ENCODE measurements at places on chromosomes 2 and 18. TPM values are rescaled to one million over a fixed set of nuclear protein-coding genes. Genes with fewer than 3 reads are reported as not detected.

DNA sequence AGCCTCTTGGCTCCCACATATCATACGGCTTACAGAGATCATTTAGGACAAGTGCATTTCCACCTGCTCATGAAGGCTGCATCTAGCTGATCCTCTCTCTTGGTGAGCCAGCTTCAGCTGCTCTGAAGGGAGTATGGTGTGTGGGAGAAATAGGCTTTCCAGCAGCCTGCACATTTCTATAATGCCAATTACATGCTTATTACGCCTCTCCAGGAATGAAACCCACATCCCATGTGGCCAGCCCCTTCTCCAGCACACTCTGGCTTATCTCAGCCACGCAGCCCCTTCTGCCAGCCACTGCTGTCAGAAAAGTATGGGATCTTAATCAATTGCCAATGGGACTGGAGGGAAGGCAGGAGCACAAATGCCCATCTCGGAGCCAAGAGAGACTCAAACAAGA lies 117.5 kb downstream of the GALNT14 start:
- DNase-seq: no peak

GRCh38 chr2:30447149-30448045 lies at the start of gene LCLAT1:
Gene LCLAT1, plus strand, starts transcription at chr2:30447246. Its CDS starts 78,345 bp downstream, at chr2:30525591.
- DNase-seq: peak; percentile 90

Gene TLX2
- polyA plus RNA-seq: not detected

- no peak for DNase-seq
Observed at GRCh38 chr2:8422450-8422800, 259.4 kb upstream of the ID2 start.

Gene RNF152
- 0.65 TPM for polyA plus RNA-seq

GRCh38 chr2:66547118-66547517 lies 112.2 kb downstream of the MEIS1 start:
- DNase-seq: no peak

GRCh38 chr2:16271231-16271896 lies 331.0 kb downstream of the MYCN start:
- no peak for DNase-seq

Gene RGPD4
- 0.01 TPM for polyA plus RNA-seq

Gene CDH20
- polyA plus RNA-seq: 16.3 TPM

Gene HOXD13
- polyA plus RNA-seq: 0.01 TPM

- no peak for DNase-seq
Observed at GRCh38 chr2:21269382-21269781, 145.6 kb downstream of the TDRD15 start.

GRCh38 chr2:205746420-205746785 lies 64.1 kb downstream of the NRP2 start:
- DNase-seq: no peak

DNA sequence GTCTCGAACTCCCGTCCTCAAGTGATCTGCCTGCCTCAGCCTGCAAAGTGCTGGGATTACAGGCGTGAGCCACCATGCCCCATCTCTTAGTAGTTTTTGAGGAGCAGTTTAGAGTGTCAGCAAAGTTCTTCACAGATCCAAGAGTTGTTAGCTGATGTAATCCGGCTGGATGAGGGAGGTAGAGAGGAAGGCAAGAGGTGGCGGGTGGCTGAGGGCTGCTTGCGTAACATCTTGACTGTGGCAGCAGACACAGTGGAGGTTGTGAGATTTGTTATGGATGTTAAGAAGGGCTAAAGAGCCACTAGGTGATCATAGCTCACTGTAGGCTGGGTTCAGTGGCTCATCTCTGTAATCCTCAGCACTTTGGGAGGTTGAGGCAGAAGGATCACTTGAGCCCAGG lies 19.5 kb upstream of the FAM136A start:
- DNase-seq: no peak

Gene RGPD3
- 0.03 TPM for polyA plus RNA-seq

Gene MOCOS
- polyA plus RNA-seq: 0.94 TPM

- no peak for DNase-seq
Observed at GRCh38 chr2:66202586-66202985, 232.3 kb upstream of the MEIS1 start.

GRCh38 chr2:212537726-212538304 lies 787 bp downstream of the ERBB4 start:
- DNase-seq: peak; percentile 19

Gene CXCR1
- polyA plus RNA-seq: 0.10 TPM

- DNase-seq: no peak
Observed at GRCh38 chr2:127609818-127610217, 36.1 kb upstream of the GPR17 start.

- no peak for DNase-seq
Observed at GRCh38 chr2:226552571-226553285, 246.9 kb downstream of the IRS1 start.

GRCh38 chr2:160257743-160258491 lies 57.8 kb upstream of the ITGB6 start:
- DNase-seq: no peak

Gene SIX3
- not detected for polyA plus RNA-seq

Gene GAL3ST2
- not detected for polyA plus RNA-seq

GRCh38 chr2:159042115-159042850 lies 73.8 kb downstream of the TANC1 start:
- DNase-seq: no peak

GRCh38 chr2:37585295-37585908 lies 86.0 kb downstream of the CDC42EP3 start:
- DNase-seq: no peak

GRCh38 chr2:134663451-134664450 lies 55.0 kb downstream of the TMEM163 start:
- no peak for DNase-seq

DNA sequence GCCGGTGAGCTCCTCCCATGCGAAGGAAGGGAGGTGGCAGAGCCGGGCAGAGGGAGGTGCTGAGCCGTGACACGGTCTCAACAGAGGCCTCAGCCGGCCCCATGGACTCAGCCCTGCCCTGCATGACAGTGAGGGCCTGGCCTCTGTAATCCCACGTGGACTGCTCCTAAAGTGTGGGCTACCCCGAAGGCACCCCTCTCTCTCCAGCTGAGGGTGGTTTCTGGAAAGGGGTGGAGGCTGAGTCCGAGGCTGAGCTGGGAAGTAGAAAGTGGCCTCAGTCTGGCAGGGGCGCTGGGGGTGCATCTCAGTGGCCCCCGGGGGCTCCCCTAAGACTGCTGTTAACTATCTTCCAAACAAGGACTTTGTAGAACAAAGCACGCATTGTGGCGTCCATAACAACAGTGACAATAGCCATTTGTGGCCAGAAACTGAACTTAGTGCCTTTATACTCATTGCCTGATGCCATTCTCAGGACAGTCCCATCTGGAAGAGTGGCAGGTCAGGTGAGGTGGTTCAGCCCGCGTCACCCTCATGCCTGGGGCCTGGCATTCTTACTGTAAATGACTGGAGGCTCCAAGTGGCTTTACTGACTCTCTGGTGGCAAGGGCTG lies 192.4 kb downstream of the TWIST2 start:
- DNase-seq: no peak

DNA sequence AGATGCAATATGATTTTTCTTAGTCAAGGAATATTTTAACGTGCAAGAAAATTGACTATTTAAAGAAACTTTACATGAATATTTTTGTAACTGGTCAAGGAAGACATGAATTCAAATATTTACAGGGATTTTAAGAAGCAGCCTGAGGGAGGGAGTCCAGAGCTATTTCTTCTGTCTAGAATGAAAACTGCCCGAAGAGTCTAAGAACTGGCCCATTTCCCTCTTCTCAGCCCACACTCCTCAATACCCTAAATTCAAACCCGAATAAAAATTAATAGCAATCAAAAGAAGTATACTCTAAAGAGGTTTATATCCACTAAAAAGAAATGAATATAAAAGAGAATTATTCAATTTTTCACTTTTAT lies 6.5 kb upstream of the NDUFV2 start:
- no peak for DNase-seq

Gene ZNF532
- 41.9 TPM for polyA plus RNA-seq

DNA sequence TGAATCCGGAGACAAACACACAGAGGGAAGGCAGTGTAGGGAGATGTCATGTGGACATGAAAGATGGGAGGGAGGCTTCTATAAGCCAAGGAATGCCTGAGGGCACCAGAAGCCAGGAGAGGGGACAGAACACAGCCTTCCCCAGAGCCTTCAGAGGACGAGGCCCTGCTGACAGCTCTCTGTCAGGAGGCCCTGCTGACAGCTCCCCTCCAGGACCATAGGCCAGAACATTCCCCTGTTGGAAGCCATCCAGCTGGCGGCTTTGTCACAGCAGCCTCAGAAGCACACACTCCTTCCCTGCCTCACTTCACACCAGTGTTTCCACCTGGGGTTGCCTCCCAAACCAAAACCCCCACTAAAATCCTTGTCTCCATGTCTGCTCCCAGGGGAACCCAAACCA lies 171.3 kb upstream of the ID2 start:
- DNase-seq: no peak

- peak; percentile 64 for DNase-seq
Observed at GRCh38 chr2:179422037-179422643, 157.5 kb upstream of the SESTD1 start.

GRCh38 chr2:189179570-189179950 lies at the start of gene COL5A2:
Gene COL5A2, minus strand, starts transcription at chr2:189179761. Its CDS starts 157 bp downstream, at chr2:189179604.
- DNase-seq: peak; percentile 22

- DNase-seq: no peak
Observed at GRCh38 chr2:176567361-176567760, 298.1 kb downstream of the MTX2 start.

DNA sequence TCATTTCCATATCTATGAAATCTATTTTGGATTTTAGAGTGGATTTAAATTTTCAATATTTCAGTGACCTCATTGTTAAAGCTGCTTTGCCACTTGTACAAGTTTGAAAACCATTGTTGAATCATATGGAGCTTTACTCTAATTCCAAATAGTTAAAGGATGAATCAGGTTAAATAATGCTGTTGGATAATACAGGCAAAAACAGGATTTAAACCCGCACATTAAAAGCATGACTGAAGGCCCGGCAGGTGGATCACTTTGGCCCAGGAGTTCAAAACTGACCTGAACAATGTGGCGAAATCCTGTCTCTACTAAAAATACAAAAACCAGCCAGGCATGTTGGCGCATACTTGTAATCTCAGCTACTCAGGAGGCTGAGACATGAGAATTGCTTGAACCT lies 68.3 kb downstream of the RIF1 start:
- DNase-seq: no peak

- no peak for DNase-seq
Observed at GRCh38 chr2:66869076-66869475, 434.2 kb downstream of the MEIS1 start.

DNA sequence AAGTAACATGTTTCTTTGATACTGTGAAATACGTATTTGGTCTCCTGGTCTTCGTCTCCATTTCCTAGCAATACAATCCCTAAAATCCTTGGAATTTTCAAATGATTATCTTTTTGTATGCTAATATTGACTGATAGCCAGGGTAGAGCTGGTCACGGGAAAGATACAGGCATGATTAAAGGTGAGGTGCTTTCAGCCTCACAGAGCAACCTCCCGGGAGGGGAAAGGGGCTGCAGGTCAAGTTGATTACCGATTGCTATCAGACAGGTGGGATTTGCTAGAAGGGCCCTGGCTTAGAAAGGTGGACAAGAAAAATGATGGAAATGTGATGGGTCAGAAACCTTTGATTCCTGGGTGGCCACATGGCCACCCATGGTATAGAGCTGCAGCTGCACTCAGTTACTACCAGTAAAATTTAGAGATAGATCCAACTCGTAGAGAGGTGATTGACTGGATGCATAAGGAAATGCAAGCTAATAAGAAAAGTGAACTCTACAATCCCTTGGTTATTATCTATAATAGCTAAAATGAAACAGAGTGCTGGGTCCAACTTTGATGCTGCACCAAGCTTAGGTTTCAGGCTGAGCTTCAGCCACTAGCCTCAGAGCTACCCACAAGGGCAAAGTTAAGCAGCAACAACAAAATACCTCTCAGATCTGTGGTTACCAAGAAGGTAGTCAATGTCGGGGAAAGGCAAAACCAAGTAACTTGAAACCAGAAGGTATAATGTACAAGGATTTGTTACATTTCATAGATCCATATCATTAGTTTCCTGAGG lies 15.3 kb downstream of the YPEL5 start:
- no peak for DNase-seq

DNA sequence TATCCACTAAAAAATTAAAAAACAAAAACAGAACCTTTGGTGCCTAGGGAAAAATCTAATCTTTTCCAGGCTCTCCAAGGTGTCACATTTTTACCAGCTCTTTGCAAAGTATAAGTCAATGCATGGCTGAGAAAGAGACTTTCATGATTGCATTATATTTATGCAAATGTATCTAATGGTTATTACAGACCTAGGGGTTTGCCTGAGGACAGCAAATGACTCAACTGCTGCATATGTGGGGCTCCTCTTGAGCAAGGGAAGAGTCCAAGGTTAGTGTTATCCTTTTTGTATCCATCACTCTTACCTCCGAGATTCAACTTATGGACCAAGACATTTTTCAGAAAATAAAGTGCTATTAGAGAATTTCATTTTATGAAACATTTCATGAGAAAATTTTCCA lies 33.9 kb upstream of the RMP24 start:
- DNase-seq: no peak

Gene PSTPIP2
- 13.2 TPM for polyA plus RNA-seq

- DNase-seq: no peak
Observed at GRCh38 chr18:44764863-44765262, 84.2 kb downstream of the SETBP1 start.

GRCh38 chr2:228197504-228197903 lies 16.0 kb upstream of the SPHKAP start:
- no peak for DNase-seq

DNA sequence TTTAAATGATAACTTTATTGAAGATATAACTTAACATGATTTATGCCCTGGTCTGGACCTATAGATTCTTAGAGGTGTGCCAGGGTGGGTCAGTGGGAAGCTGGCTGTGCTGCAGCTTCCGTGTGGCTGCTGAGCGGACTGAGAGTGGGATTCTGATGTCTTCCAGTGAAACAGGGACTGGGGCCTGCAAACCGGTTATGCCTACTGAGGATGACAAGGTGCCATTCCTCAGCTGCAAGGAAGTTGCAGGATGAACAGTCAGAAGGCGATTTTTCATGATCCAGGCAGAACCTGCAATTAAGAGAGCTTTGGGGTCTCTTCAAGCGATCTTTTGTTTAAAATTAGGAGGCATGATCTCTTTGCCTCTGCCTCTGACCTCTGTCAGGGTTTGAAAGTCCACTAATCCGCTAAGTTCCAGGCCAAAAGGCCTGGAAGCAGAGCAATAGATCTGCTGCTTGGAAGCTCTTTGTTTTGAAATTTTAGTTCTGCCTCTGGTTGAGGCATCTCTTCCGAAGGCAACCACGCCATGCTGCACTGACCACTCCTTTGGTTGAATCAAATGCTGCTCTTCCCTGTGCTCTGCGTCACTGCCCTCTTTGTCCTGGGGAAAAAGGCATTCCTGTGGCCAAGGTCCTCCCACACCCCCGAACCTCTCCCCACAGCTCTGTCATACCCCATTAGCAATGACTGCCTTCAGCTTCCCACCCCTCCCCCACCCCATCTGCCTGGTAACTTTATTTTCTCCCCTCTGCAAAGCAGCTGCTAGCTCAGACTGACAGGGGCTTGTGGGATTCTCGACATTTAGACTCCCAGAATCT lies 2.0 kb downstream of the TMEM169 start:
- DNase-seq: no peak

DNA sequence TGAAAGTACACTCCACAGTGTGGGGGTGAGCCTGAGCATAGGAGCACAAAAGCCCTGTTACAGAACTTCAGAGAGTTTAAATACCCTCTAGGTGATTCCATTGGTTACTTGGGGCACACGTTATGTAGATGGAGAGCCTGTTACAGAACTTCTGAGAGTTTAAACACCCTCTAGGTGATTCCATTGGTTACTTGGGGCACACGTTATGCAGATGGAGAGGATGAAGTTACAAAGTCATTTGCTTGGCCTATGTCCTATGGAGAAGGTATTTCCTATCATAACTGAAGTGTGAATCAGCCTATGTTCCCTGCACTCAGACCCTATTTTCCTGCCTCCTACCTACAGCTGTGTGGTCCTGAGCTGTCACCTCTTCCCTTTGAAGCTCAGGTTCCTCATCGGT lies 3.8 kb upstream of the CAPN10 start:
- no peak for DNase-seq

Gene CCBE1
- polyA plus RNA-seq: 0.09 TPM

Gene LINC00305
- polyA plus RNA-seq: not detected
